Activated CD8-positive, alpha-beta memory T cell treated with anti-CD3 and anti-CD28 coated beads for 4 hours (primary cell): ENCODE measurements at places on chromosomes 7 and 10.

GRCh38 chr7:467393-467828, 52.2 kb downstream of the PDGFA start:
- no peak for DNase-seq

DNA sequence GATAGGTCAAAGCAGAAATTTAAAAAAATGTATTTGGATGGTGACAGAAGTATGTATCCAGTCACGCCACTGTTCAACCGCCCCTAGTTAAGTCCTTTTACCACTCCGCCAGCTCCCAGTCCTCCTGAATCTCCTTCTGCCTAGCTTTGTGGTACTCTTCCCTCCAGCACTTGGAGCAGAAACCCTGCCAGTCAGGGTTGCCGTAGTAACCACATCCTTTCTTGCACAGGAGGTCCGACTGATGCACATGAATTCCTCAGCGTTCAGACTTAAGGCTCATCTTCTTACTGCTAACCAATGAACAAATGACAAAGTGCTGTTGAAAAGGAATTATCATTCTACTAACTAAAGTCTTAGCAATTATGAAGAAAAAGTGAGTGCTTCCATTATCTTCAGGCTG, 175.3 kb upstream of the KCTD7 start:
- DNase-seq: no peak

GRCh38 chr7:31398815-31399214, 58.3 kb upstream of the NEUROD6 start:
- no peak for DNase-seq

GRCh38 chr7:158358926-158359645, 228.5 kb downstream of the PTPRN2 start:
- DNase-seq: no peak

GRCh38 chr7:25638068-25638467, 409.8 kb upstream of the NPVF start:
- no peak for DNase-seq

DNA sequence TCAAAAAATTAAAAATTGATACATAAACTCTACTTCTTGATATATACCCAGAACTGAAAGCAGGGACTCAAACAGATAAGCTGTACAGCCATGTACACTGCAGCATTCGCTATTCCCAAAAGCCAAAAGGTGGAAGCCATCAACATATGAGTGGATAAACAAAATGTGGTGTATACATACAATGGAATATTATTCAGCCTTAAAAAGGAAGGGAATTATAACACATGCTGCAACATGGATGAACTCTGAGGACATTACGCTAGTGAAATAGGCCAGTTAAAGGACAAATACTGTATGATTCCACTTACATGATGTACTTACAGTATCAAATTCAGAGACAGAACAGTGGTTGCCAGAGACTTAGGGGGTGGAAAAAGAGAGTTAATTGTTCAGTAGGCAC, 8.1 kb downstream of the TMEM209 start:
- DNase-seq: no peak

GRCh38 chr10:78365694-78366093, 332.0 kb downstream of the RPS24 start:
- DNase-seq: no peak

- DNase-seq: no peak
These were observed 41.6 kb upstream of the FHIP2A start for GRCh38 chr10:114779803-114780576.

DNA sequence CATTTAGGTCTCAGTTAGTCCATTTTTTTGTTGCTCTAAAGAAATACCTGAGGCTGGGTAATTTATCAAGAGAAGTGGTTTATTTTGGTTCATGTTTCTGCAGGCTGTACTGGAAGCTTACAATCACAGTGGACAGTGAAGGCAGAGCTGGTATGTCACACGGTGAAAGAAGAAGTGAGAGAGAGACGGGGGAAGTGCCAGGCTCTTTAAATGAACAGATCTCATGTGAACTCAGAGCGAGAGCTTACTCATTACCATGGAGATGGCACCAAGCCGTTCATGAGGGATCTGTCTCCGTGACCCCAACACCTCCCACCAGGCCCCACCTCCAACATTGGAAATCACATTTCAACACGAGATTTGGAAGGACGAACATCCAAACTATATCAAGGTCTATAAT, 18.9 kb upstream of the PNLIPRP3 start:
- DNase-seq: no peak

DNA sequence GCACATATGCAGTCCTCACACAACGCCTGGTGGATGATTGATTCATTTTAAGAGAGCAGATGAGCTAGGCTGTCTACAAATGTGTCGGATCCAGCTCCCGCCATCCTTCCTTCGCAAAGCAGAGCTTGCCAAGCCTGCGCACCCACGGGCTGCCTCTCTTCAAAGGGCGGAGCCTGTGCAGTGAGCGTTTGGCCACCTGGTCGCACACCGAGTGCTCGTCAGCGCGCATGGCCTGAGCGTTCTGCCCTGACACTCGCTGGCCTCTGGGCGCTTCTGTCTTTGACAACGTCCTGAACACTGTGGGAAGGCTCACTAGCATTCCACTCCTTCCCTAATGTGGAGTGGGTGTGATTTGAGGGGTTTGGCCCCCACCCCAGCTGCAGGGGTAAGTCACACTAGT, 47.1 kb upstream of the TMEM72 start:
- DNase-seq: no peak

- DNase-seq: no peak
These were observed 764.0 kb upstream of the IGFBP3 start for GRCh38 chr7:46685051-46685450.

DNA sequence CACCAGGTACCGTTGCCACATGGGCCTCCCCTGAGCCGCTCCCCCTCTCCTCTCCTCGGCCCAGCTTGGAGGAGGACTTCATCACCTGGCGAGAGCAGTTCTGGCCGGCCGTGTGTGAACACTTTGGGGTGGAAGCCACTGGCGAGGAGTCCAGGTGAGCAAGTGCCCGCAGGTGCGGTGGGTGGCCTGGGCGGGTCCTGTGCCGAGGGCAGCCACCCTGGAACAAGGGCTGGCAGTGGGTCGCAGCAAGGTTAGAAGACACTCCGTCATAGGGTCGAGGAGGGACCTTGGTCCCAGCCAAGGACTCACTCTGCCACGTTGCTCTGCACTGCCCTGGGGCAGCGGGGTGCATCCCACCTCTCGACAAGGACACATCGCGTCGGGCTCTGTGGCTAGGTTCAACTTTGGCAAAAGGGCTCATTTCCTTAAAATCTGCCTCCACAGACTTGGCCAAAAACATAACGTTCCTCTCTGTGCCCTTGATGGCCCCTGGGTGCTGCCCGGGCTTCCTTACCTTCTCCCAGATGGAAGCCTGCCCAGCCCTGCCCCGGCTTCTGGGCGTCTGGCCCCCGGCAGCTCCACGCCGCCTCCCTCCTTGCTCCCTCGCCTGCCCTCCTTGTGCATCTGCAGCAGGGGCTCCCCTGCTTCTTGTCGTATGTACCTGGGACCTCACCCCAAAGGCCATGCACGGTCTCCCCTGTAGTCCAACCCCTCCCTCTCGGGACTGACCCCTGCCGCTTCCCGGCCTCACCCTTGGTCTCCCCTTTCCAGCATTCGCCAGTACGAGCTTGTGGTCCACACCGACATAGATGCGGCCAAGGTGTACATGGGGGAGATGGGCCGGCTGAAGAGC, 12.7 kb downstream of the TMEM120A start:
- DNase-seq: no peak

DNA sequence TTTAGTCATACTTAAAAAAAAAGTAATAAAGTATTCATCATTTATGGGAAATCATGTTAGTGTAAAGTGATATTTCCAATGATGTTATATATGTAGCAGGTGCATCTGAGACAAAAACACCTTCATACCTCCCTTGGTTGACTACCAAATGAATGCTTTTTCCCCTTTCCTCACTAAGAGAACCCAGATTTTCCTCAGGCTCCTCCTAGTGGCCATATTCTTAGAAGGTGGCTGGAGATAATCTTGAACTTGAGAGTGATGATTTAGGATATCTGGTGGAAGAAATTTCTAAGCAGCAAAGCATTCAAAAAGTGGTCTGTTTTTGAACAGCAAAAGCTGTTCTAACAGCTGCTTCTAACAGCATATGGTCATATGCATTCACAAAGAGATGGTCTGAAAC, 16.8 kb upstream of the DNAH11 start:
- DNase-seq: no peak

- no peak for DNase-seq
These were observed 34.8 kb downstream of the MDFIC start for GRCh38 chr7:114956702-114957101.

GRCh38 chr7:24786941-24787340, 29.7 kb upstream of the GSDME start:
- DNase-seq: no peak

DNA sequence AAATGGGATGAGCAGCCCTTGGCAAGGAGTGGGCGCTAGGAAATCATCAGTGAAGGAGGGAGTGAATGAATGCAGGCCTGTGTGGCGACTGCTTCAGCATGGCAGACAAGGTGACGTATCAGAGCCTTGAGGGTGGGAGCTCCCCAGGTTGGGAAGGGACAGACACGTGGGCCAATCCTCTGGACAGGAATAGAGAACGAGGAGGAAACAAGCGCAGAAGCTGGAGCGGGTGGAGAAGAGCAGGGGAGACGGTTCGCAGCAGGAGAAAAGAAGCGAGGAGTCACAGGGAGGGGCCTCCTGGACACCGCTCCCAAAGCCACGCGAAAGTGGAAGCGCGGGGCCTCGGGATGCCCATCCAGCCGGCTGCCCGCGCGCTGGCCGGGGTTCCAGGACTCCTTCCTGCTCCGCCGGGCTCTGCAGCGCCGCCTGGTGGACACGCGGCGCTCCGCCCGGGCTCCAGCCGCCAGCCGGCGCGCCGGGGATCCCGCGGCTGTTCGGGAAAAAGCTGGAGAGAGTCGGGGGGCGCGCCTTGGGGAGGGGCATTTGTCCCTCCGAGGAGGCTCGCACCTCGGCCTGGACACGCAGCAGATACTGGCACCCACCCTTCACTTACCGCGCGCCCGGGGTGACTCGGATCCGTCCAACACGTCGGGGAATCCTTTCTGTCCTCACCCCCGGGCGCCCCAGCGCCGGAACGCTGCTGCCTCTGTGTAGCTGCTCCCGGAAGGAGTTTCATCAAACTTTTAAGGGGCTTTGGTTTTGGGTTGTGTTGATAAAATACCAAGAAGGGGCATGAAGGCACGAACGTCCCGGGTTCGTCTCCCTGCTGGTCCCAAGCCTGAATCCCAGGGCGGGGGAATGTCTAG, 6.3 kb downstream of the ZNF503 start:
- DNase-seq: no peak

DNA sequence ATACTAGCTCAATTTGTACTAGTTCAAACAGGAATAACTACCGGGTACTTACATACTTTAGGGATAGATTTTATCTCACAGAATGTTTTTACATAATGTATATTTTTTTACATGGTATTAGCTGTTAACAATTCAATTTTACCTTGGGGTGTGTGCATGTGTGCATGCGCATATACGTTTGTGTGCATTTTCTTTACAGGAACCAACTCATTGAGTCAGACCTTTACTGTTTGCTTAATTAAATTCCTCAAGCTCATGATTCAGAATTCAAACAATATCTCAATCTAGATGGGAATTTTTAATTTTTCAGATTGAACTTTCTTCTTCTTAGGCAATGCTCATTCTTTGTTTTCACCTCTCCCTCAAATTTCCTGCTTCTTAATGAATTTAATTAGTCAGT, 24.7 kb upstream of the WASL start:
- DNase-seq: no peak

GRCh38 chr7:26153241-26153822, 1.3 kb downstream of the NFE2L3 start:
- no peak for DNase-seq

DNA sequence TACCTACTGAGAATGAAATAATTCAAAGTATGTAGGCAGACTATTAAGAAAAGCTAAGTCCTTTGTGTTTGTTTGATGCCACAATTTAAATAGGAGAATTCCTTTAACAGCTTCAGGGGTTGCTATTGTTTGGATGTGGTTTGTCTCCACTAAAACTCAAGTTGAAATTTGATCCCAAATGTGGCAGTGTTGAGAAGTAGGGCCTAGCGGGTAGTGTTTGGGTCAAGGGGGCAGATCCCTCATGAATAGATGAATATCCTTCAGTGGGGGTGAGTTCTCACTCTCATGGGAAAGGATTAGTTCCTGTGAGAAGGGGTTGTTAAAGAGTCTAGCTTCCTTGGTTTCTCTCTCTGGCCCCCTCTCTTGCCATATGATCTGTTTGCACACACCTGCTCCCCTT, 97.0 kb downstream of the HGF start:
- no peak for DNase-seq

- DNase-seq: no peak
These were observed 27.2 kb downstream of the TTYH3 start for GRCh38 chr7:2658941-2659340.

GRCh38 chr10:45076891-45077290, 76.2 kb downstream of the ZNF22 start:
- DNase-seq: no peak

DNA sequence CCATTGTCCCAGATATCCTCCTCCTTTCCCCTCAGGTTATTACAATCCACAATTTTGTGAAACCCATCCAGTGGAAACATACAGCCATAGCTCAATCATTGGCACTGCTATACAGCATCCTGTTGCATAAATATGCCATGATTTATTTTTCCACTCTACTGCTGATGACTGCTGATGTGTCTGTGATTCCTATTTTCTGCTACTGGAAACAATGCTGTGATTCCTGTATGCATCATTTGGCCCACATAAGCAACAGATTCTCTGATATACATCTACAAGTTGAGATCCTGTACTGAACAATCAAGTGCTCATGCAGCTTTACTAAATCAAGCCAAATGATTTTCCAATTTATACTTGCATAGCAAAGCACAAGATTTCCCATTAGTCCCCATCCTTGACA, 39.6 kb downstream of the CUL2 start:
- no peak for DNase-seq

DNA sequence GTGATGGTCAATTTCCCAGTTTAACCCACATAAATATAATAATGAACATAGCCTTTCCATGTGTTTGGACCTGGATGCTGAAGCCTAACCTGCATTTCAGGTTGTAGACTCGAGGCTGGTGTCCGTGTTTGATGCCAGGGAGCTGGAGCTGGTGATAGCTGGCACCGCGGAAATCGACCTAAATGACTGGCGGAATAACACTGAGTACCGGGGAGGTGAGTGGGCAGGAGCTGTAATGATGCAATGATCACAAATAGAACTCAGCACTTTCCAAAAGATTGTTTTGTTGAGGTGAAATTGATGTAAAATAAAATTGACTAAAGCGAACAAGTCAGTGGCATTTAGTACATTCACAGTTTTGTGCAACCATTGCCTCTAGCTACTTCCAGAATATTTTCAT, 30.8 kb upstream of the STK17A start:
- DNase-seq: no peak

DNA sequence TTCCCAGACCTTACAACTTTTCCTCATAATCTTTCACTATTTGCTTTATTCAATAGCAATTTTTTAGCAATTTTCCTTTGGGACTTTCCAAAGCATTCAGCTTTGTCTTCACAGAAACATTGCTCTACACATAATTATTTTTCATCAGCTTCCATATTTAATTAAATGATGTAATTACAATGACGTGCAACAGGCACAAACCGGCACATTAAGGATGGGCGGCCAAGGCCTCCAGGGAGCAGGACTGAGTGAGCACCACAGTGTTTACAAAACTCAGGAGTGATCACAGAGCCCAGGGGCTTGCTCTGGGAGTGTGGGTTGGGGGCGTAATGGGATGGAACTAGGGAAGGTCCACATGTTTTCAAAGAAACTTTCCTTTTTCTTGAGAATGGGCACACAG, 69.8 kb downstream of the MAD1L1 start:
- no peak for DNase-seq
